ENCODE measurements at places on chromosomes 7 and 10.

DNA sequence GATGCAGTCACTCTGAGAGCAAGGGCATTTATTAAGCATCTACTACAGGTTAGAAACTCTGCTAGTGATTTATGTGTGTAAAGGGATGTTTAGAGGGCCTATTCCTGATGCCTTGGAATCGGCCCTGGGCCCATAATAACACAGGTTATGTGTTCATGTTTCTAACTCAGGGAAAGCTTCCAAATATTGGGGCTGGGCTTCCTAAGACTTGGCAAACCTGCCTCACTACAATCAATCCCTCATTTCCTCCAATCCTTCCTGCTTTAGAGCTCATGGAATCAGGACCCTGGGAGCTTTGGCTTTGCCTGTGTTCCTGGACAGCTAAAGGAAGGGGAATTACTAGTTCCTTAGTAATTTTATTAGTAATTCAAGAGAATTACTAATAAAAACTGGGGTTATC lies 148.8 kb downstream of the HIBADH start:
- DNase-seq, result no peak

- DNase-seq, result no peak
Observed at GRCh38 chr10:35728341-35728740, 86.2 kb upstream of the FZD8 start.

GRCh38 chr7:24630596-24630995 lies 57.3 kb downstream of the PALS2 start:
- DNase-seq, result no peak

- peak; percentile 89 for DNase-seq
Observed at GRCh38 chr7:131188367-131189339, 139.0 kb upstream of the MKLN1 start.

DNA sequence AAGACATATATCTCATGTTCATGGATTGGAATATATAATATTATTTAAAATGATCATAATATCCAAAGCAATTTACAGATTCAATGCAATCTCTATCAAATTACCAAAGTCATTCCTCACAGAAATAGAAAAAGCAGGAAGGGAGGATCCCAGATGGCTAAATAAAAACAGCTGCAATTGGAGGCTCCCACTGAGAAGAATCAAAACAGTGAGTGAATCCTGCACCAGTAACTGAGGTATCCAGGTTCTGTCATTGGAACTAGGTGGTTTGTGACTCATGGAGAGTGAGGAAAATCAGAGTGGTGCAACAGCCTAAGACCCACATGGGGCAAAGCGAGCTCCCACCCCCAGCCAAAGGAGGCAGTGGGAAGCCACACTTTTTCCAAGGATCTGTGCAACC lies 128.4 kb downstream of the MTERF1 start:
- no peak for DNase-seq

- DNase-seq, result no peak
Observed at GRCh38 chr10:34262985-34263384, 552.1 kb downstream of the PARD3 start.

Measured in activated CD4-positive, alpha-beta T cell treated with anti-CD3 and anti-CD28 coated beads, Interleukin-2, amount 10 ng/mL, durations not matched to agents 24 days and 14 days (primary cell).